Activated T-cell treated with anti-CD3 and anti-CD28 coated beads, Interleukin-2, amount 50 U/mL, for 72 hours (primary cell): ENCODE measurements at places on chromosomes 2 and 18. TPM values are rescaled to one million over a fixed set of nuclear protein-coding genes. Genes with fewer than 3 reads are reported as not detected.

DNA sequence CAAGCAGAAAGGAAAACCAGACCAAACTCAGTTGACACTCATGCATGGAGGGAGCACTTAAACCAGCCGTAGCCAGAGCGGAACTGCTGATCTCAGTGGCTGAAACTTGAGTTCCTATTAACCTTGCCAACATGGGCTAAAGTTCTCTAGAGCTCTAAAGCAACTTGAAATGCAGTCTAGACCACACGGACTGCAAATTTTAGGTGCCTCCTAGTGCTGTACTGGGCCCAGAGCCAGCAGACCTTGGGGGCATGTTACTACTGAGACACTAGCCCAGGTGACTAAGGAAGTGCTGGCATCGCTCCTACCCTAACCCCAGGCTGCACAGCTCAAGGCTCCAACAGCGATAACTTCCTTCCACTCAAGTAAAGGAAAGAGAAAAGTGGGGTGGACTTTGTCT is 236.5 kb downstream of the AKAIN1 start:
- no peaks in the 10 kb centered on the region for H3K27me3 ChIP-seq
- H3K36me3 ChIP-seq = no peaks in the 10 kb centered on the region
- no peak overlapping the region for H3K27ac ChIP-seq
- no peaks in the 10 kb centered on the region for H3K4me1 ChIP-seq
- H3K4me3 ChIP-seq = no peak overlapping the region

- H3K36me3 ChIP-seq = no peaks in the 10 kb centered on the region
- H3K4me1 ChIP-seq = peaks cover 13% of the 10 kb centered on the region
- peak overlapping the region; percentile 71 for H3K27ac ChIP-seq
- no peaks in the 10 kb centered on the region for H3K27me3 ChIP-seq
These were observed 99.6 kb downstream of the ATAD2B start for GRCh38 chr2:23827287-23827686.

- no peak for DNase-seq
- no peaks in the 10 kb centered on the region for H3K36me3 ChIP-seq
- H3K4me1 ChIP-seq = peaks cover 25% of the 10 kb centered on the region
- no peak overlapping the region for H3K27ac ChIP-seq
These were observed 81.2 kb upstream of the CAB39 start for GRCh38 chr2:230631470-230631869.

DNA sequence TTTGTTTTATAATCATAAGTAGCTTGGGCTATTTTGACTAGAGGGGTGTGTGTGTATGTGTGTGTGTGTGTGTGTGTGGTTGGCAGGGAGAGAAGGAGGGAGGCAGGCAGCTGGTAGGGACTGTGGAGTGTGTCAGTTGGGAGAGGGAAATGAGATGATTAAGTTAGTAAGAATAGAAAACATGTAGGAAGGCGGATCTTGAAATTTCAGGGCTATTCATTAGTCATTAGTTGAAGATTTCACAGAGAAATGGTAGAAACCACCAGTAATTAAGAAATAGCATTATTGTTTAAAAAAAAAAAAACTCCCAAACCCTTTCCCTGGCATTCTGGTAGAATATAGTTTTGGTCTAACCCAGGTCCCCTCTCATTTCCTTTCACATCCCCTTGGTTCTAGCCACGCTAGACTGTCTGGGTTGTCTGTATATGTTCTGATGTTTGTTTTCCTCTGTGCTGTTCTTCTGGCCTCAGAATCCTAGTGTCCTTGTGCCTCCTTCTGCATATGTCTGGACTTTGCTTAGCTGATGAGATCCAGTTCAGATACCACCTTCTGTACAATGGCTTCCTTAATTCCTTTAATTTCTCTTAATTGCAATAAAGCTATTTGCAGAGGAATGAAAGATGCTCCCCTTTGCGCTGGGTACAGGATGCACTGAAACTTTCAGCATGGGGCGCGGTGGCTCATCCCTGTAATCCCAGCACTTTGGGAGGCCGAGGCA is 161.6 kb downstream of the NEDD4L start:
- H3K4me1 ChIP-seq = peaks cover 4% of the 10 kb centered on the region

Gene ARHGEF33
- total RNA-seq = not detected
